ENCODE measurements at places on chromosomes 16 and 17.

- no peak for DNase-seq
These were observed 46.1 kb upstream of the MSI2 start for GRCh38 chr17:57210224-57210553.

GRCh38 chr17:61289408-61290385, 109.9 kb upstream of the TBX2 start:
- no peak for DNase-seq

- DNase-seq: no peak
These were observed 40.1 kb downstream of the CPNE2 start for GRCh38 chr16:57132470-57132869.

GRCh38 chr16:50403491-50403890, 34.7 kb upstream of the BRD7 start:
- DNase-seq: no peak

DNA sequence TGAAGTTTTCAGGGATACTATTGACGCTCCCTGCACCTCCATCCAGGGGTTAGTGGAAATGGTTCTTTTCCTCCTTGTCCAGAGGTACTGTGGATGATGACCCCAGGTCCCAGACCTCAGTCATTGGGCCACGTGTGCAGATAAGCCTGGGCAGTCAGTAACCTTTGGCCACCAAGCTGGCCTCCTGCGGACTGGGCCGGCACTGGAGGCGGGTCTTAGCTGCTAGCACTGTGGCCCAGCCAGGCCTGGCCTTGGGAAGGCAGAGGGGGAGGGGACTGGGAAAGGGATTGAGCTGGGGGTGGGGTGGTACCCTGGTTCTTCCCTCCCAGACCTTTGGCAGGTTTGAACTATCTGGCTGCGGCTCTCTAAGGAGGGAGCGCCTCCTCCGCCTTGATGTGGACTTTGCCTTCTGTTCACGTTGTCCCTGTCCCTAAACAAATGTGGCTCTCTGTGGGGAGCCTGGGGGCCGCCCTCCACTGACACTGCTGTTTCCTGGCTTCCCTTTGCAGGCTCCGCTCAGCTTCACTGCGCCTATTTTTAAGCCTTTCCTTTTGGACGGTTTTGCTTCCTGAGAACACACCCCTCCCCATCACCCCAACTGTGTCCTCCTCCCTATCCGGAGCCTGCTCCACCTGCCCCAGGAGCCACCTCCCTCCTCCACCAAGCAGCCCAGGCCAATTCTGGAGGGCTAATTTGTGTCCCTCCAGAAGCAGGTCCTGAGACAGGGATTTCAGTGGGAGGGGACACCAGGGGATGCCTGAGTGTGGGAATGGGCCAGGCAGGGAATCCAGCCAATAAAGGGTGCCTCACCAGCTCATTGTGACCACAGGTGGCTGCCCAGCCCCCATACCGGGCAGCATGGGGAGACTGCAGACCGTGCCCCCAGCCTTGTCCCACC, 251.9 kb downstream of the SEC14L1 start:
- DNase-seq: no peak

DNA sequence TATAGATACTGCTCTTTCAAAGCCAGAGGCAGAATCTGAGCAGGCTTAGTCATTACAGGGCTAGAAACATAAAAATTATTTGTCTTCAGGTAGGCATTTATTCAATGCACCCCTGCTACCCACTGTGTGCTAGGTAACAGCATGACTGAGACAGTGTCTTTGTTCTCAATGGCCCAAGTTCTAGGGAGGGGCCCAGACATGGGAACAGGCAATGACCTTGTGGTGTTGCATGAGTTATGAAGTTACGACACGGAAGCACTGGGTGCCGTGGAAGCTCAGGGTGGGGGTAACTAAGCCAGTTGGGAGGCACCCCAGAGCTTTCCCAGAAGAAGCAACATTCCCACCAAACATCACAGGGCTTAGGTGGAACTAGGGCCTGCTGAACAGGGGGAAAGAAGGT, 87.0 kb downstream of the CPPED1 start:
- no peak for DNase-seq

DNA sequence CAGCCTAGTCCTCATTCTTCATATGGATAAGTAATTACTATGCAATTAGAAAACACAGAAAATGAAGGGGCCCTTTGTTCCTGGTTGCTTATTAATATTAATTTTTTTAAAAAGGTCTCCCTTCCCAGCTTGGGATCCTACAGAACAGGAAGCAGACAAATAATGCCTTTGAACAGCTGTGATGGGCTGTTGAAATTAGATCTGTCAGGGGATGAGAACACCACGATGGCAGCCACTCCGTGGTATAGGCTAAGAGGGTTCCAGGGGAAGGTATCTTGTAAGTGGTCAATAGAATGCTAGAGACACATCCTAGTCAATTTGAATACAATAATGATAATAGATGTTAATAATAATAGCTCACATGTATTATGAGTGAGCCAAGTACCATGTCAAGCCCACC, 83.1 kb downstream of the CCDC182 start:
- DNase-seq: no peak

DNA sequence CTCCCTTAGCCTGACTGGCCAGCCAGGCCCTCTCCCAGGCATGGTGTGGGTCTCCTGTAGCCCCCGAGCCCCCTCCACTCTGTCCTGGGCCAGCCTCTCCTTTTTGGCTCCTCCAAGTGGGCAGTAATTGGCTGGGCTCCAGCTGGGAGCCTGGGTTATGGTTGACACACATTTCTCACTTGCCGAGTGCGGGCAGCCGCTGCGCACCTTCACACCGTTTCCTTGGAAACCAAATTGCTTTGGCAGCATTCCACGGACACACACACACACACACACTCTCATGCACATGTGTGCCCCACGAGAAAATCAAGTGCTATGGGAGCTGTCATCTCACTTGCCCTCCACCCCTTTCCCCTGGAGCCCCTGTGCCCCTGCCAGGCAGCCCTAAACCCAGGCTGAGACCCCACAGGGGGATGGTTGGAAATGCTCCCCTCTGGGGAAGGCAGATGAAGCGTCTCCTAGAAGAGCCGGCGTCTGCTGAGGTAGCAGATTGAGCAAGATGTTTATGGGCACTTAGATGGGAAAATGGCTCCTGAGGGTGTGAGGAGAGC, 402.7 kb upstream of the TNRC6C start:
- DNase-seq: no peak

DNA sequence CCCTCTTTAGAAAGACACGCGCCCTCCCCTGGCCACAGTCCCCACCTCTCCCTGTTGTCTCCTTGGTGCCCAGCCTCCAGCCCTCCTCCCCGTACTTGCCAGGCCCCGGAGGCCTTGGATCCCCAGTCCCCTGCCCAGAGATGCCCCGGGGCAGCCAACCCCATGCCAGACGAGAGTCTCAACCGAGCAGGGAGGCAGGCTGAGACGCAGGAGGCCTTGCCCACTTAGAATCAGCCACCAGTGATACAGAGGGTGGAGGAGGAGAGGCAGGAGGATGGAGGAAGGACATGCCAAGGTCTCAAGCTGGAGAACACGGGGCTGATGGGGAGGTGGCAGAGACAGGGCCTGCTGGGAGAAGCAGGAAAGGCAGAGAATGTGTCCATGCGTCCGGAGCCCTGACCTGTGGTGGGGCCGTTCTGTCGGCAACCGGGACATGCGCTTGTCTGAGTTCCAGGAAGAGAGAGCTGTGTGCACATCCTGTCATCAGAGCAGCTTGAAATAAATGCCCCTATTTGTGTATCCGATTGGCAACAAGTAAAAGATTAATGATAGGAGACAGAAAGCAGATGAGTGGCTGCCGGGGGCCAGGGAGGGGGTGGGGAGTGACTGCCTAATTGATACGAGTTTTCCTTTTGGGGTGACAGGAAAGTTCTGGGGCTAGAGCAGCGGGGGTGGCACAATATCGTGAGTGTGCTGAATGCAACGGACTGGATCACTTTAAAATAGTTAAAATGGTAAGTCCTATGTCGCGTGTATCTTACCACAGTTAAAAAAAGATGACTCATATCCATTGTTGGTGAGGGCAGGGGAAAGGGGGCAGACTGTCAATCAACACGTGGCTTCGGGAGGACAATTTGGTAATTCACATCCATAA, 44.7 kb upstream of the MEAK7 start:
- peak; percentile 70 for DNase-seq

- DNase-seq: no peak
These were observed 44.4 kb upstream of the CDR2 start for GRCh38 chr16:22418826-22419225.

GRCh38 chr17:27525836-27526603, 69.8 kb downstream of the KSR1 start:
- no peak for DNase-seq

DNA sequence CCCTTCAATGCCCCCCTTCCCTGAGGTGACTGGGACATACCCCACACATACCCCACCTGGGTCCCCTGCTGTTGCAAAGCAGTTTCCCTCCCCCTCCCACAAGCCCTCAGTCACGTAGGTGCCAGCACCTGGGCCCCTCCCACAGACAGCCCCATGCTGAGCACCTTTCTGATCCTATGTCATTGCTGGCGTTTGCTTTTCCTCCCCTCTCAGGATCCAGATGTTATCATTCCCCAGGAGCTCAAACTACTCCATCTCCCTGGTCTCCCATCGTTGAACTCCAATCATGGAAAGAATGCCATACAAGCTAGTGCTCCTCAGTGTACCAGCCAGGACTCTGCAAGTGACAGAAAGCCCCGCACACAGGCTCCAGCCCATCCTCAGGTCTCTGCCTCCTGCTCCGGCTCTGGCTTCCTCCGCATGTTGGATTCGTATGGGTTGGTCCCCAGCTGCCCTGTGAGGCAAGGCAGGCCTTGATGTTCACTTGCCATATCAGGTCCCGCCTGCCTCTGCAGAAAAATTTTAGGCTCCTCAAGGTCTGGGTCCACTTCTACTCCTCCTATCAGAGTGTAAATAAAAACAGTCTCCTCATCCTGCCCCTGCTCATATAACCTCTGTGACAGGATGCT, 31.4 kb upstream of the MED9 start:
- no peak for DNase-seq

- no peak for DNase-seq
These were observed 28.7 kb downstream of the ARHGAP27 start for GRCh38 chr17:45403906-45404490.

- DNase-seq: no peak
These were observed 17.9 kb upstream of the IRX5 start for GRCh38 chr16:54912720-54913119.

- no peak for DNase-seq
These were observed 155.7 kb upstream of the TNRC6C start for GRCh38 chr17:77802811-77803220.

GRCh38 chr17:48995974-48996721, 1.0 kb upstream of the IGF2BP1 start:
- no peak for DNase-seq

- no peak for DNase-seq
These were observed 401.2 kb downstream of the CDH13 start for GRCh38 chr16:83027973-83028372.

GRCh38 chr17:1018547-1018946, 21.6 kb downstream of the TIMM22 start:
- DNase-seq: no peak

DNA sequence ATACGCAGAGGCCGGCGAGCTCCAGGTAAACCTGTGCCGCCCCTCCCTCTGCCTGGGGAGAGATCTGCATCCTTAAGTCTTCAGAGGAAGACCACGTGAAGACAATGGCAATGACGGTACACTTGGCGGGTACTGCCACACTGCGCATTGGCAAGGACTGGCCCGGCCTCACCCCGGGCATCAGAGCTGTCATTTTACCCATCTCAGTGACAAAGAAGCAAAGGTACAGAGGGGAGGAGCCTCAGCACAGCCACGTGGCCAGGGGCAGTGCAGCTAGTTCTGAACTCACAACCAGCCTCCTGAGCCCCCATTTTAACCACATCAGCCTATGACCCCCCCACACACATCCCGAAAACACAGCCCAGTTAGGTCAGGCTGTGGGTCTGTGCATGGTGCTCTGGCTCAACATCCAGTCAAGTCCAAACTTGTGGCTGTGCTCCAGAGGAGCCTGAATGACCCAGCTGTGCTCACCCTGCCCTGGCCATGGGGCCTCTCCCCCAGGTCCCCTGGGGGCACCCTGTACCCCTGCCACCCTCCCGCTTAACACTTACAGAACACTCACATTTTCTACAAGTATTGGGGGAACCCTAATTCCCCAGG, 80.6 kb downstream of the C16orf95 start:
- DNase-seq: no peak

DNA sequence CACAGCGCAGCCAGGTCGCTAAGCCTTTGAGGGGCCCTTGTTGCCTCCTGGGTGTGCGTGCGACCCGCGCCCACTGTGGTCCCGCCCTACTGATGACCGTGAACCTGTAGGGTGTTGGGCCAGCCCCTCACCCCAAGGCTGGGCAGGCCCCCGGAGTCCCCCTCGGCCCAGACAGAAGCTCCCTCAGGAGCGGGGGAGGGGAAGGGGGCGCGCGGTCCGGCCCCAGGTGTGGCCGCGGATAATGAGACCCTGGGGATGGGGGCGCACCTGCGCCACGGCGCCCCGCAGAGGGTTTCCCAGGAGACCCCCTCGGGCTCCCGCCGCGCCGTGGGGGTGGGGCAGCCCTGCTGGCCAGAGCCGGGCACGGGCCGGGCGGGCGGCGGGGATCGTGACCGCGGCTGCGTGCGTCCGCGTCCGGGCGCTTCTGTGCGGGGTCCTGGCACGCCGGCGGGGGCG, 358 bp upstream of the ARHGDIG start:
- DNase-seq: no peak

- no peak for DNase-seq
These were observed 116.1 kb upstream of the RBBP6 start for GRCh38 chr16:24423312-24423711.

- DNase-seq: no peak
These were observed 44.0 kb downstream of the NSRP1 start for GRCh38 chr17:30160419-30161172.

- no peak for DNase-seq
These were observed 8.3 kb upstream of the SPNS3 start for GRCh38 chr17:4425398-4425797.

- no peak for DNase-seq
These were observed 20.5 kb upstream of the CHP2 start for GRCh38 chr16:23734176-23734893.

GRCh38 chr16:5257462-5257861, 159.9 kb upstream of the EEF2KMT start:
- DNase-seq: no peak

- no peak for DNase-seq
These were observed 24.4 kb upstream of the CREBBP start for GRCh38 chr16:3904875-3905274.

DNA sequence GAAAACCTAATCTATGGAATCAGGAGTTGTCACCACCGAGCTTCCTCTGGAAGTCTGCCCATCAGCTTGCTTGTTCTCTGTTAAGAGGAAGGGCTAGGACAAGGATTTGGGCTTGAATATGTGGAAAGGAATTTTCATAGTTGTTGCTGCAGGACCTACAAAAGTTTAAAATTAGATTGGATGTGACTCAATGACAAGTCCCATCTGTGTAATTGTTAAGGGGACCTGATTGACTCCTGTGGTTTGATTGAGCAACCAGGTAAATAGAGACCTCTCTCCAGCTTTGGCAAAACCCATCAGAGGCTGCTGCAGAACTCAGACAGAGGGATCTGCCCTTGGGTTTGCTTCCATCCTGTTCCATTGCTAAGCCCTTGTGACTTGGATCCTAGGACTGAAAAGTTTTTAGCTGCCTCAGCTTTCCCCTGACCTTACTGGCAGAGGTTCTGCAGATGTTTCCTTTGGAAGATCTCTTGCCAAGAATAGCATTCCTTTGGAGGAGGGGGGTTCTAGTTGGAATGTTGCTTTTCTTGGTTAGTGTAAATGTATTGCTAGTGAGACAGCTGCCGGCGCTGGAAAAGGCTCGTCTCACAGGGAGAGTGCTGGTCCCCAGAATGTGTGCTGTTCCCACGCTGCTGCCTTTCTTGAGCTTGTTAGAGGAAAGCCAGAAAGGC, 50.0 kb downstream of the SF3B3 start:
- DNase-seq: no peak
